CD4-positive, CD25-positive, alpha-beta regulatory T cell (primary cell): ENCODE measurements at places on chromosomes 12 and 14. TPM values are rescaled to one million over a fixed set of nuclear protein-coding genes. Genes with fewer than 3 reads are reported as not detected.

DNA sequence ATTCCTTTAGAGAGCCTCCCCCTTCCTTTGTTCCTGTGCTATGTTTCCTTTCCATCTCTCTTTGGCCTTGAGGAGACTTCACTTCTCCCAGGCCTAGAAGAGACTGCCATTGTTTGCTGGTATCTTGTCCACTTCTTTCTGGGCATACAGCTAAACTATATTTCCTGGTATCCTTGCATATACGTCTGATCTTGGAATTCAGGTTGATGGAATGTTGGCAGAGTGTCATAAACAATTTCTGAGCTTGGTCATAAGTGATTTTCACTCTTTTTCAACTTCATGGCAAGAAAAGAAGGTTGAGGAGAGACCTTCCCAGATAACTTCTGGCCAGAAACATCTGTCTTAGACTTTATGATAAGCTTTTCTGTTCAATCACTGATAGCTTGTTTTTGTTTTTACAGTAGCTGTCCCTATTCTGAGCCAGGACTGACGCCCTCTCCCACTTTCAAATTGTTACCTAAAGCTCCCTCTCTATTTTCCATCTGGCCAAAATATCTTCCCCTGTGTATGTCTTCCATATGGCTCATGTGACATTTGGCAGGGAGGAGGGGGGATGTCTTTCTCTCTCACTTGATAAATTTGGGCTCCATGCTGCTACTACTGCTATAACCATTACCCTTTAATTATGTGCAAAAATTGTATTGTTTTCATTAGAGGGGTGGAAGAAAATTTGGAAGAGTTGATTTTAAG is 457.0 kb downstream of the ADAMTS20 start:
- H3K4me3 ChIP-seq, result no peak overlapping the region
- no peak overlapping the region for H3K27ac ChIP-seq
- no peaks in the 10 kb centered on the region for H3K4me1 ChIP-seq
- no peak for DNase-seq
- no peaks in the 10 kb centered on the region for H3K36me3 ChIP-seq
- no peaks in the 10 kb centered on the region for H3K27me3 ChIP-seq

- H3K27me3 ChIP-seq, result no peaks in the 10 kb centered on the region
- no peaks in the 10 kb centered on the region for H3K4me1 ChIP-seq
- no peak for DNase-seq
- H3K4me3 ChIP-seq, result no peak overlapping the region
- H3K27ac ChIP-seq, result no peak overlapping the region
- H3K36me3 ChIP-seq, result no peaks in the 10 kb centered on the region
These were observed 176.0 kb upstream of the PLEKHA5 start for GRCh38 chr12:18953505-18953904.

GRCh38 chr12:131151558-131152345 is 198.0 kb downstream of the ADGRD1 start:
- no peaks in the 10 kb centered on the region for H3K4me1 ChIP-seq
- no peak for DNase-seq
- H3K27me3 ChIP-seq, result peaks cover 10% of the 10 kb centered on the region

DNA sequence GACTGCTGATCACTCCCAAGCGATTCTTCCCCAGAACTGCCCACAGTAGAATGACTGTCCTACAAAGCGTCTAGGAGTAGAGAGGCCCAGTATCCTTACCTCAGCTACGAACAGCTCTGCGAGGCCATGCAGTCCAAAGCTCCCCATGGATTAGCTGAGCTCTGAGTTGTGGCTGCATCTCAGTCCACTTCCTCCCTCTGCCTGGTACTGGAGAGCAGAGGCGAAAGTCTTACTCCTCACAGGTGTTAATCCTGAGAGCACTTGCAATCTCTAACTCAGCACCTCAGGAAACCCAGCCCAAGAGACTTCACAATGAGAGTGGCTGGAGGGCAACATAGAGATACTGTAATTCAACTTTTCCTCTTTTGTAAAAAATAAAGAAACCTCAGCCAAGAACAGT is 493.1 kb downstream of the BCAT1 start:
- no peak overlapping the region for H3K27ac ChIP-seq
- no peaks in the 10 kb centered on the region for H3K4me1 ChIP-seq
- no peaks in the 10 kb centered on the region for H3K36me3 ChIP-seq
- no peaks in the 10 kb centered on the region for H3K27me3 ChIP-seq
- no peak for DNase-seq

DNA sequence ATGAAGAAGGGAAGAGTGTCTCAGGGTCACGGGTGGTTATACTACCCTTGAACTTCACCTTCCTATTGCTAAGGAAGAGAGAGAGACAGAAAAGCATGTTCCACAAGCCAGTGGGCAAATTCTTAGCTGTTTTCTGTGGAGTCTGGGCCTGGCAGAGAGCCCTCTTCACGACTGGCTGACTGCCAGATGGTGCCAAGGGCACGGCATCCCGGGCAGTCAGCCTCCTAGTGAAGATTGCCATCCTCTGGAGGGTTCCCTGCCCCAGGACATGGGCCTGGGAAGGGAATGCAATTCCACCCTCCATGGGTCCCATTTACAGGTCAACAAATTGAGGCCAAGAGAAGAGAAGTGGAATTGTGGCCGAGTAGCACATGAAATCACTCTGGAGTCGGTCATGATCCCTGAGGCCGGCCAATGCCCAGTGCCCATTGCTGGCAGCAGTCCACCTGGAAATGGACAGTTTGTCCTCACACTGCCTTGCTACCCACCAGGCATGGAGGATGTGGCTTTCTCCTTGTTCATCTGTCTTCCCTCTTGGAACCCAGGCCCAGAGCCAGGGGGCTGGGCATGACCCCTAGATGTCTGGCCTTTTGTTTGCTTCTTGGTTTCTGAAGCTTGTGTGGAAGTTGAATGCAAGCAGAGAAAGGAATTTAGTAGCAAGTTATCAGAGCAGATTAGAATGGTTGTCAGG is 9.9 kb downstream of the TUNAR start:
- no peaks in the 10 kb centered on the region for H3K4me1 ChIP-seq
- no peaks in the 10 kb centered on the region for H3K27me3 ChIP-seq
- H3K27ac ChIP-seq, result no peak overlapping the region
- no peak for DNase-seq
- no peak overlapping the region for H3K4me3 ChIP-seq

DNA sequence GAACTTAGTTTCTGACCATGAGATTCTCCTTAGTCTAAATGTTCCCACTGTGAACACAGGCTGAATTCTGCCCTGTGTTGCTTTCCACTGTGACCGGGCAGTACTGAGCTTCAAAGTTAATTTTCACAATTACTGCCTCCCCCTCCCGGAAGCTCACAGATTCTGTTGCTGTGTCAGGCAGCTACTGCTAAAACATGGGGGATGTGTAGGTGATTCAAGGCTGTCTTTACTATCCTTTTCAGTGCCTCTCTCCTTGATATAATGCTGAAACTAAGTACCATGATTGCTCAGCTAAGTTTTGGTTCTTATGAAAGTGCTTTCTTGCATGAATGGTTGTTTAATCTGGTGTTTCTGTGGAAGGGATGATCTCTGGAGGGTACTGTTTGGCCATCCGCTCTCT is 428.3 kb upstream of the NOVA1 start:
- DNase-seq, result no peak
- no peak overlapping the region for H3K27ac ChIP-seq
- no peaks in the 10 kb centered on the region for H3K4me1 ChIP-seq
- H3K36me3 ChIP-seq, result no peaks in the 10 kb centered on the region
- no peaks in the 10 kb centered on the region for H3K27me3 ChIP-seq

- no peak overlapping the region for H3K4me3 ChIP-seq
- H3K27ac ChIP-seq, result no peak overlapping the region
- H3K4me1 ChIP-seq, result peaks cover 7% of the 10 kb centered on the region
- no peak for DNase-seq
- H3K36me3 ChIP-seq, result peaks cover 3% of the 10 kb centered on the region
- H3K27me3 ChIP-seq, result no peaks in the 10 kb centered on the region
These were observed 5.7 kb downstream of the NEDD8 start for GRCh38 chr14:24226473-24226872.

GRCh38 chr12:30792648-30793499 is 38.1 kb upstream of the CAPRIN2 start:
- H3K36me3 ChIP-seq, result no peaks in the 10 kb centered on the region
- H3K4me3 ChIP-seq, result no peak overlapping the region
- DNase-seq, result no peak
- no peak overlapping the region for H3K27ac ChIP-seq
- no peaks in the 10 kb centered on the region for H3K27me3 ChIP-seq

The DNAI7 gene
- total RNA-seq, result 0.25 TPM

The PTGDR gene
- total RNA-seq, result 0.12 TPM

The MYO1A gene
- total RNA-seq, result 0.32 TPM
